Activated CD4-positive, alpha-beta T cell treated with anti-CD3 and anti-CD28 coated beads for 36 hours (primary cell): ENCODE measurements at places on chromosomes 7 and 10. TPM values are rescaled to one million over a fixed set of nuclear protein-coding genes. Genes with fewer than 3 reads are reported as not detected.

The SEPHS1 gene
- total RNA-seq, result 74.5 TPM

The RBP3 gene
- total RNA-seq, result not detected

The KCNIP2 gene
- total RNA-seq, result 2.7 TPM

The NKX2-3 gene
- total RNA-seq, result not detected

The ADCY1 gene
- total RNA-seq, result 1.2 TPM

The CDH23 gene
- total RNA-seq, result 1.6 TPM

The NPSR1 gene
- not detected for total RNA-seq

The ACHE gene
- total RNA-seq, result 0.09 TPM

The PPP1R3C gene
- total RNA-seq, result 0.71 TPM

The TNS3 gene
- total RNA-seq, result 0.11 TPM

The CFAP58 gene
- total RNA-seq, result 0.60 TPM

GRCh38 chr10:119420950-119421875 lies 121.3 kb downstream of the RGS10 start:
- DNase-seq, result no peak

GRCh38 chr7:36522453-36523007 lies 132.9 kb downstream of the ANLN start:
- DNase-seq, result no peak

DNA sequence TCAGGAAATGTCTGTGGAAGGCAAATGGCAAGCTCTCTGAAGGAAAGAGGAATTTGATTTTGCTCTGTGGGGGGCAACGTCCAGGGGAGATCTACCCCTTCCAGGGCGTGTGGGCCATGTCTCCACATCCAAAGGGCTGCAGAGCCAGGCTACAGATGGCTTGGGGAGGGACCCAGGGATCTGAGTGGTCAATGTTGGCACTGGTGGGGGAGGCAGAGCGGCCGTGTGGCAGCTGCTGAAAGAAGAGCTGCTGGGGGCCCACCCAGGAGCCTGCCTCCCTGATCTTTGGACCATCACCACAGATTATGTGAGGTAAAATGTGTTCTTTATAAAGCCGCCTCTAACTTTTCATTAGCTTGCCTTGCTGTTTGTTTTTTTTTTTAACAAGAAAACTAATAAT lies 144.1 kb downstream of the HERPUD2 start:
- DNase-seq, result no peak

GRCh38 chr7:151082141-151083070 lies 887 bp downstream of the TMUB1 start:
- no peak for DNase-seq

DNA sequence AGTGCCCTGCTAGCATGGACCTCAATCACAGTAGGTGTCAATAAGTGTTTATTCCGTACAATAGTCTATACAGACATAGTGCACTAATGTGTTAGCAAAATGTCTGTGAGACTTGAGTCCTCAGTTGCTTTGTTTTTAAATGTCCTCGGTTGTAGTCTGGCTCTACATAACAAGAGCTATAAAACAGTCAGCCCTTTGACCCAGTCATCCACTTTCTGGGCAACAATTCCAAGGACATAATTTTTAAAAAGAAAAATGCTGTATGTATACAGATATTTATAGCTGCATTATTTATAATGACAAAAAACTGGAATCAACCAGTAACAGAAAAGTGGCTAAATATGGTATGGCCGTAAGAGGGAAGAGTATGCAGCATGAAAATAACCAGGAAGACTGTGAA lies 2.8 kb upstream of the PDLIM1 start:
- no peak for DNase-seq

- no peak for DNase-seq
Measured at GRCh38 chr10:69320521-69320920, 42.2 kb downstream of the HK1 start.

DNA sequence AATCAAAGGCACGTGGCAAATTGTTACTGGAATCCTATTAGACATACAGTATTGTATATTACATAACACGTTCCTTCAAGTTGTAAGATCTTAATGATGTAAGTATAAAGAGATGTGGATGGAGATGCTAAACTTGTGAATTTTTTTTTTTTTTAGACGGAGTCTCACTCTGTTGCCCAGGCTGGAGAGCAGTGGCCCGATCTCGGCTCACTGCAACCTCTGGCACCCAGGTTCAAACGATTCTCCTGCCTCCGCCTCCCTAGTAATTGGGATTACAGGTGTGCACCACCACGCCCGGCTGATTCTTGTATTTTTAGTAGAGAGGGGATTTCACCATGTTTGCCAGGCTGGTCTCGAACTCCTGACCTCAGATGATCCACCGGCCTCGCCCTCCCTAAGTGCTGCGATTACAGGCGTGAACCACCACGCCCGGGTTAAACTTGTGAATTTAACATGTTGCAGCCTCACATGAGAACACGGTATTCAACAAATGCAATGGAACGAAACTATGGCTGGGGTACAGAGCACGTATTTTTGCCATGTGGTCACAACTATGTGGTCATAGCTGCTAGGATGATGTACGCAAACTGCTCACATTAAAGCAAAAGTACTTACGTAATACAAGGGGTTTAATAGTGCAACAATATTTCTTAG lies 818 bp upstream of the SUPV3L1 start:
- peak; percentile 44 for DNase-seq

DNA sequence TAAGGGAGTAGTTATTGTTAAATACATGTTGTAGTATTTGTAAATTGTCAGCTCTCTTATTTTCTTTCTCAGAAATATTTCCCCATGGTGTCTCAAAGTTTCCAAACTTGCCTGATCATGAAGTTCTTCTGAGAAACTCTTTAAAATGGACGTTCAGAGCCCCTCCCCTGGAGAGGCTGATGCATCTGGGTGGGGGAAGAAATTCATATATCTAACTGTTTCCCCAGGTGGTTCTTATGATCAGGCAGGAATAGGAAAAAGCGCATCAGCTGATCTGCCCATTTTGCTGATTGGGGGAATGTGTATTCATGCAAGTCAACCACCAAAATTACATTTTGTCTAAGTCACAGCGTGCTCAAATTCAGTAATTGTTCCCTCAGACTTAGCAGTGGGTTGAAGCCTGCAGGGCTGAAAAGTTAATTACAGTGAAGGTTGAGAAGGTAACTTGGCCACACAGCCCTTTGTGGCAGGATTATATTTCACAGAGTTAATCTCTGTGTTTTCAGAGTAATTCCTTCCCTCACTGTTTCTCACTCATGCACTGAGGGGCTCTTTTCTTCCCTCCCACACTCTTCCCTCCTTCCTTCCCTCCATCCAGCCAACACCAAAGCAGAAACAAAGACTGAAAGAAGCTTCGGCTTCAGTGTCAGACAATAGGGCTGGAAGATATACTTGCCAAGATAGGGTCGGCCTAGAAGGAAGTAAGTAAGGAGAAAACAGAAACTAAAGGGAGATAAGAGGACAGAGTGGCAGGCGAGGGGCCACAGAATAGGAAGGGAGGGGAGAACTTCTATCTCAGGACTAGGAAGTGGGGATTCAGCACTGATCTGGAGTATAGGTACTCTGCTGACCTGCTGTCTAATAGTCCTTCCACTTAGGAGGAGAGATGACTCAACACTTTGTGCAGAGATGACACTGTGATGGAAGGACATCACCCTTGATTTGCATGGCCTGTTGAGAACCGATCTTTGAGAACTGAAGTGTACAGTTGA lies 50.5 kb upstream of the STARD3NL start:
- no peak for DNase-seq

DNA sequence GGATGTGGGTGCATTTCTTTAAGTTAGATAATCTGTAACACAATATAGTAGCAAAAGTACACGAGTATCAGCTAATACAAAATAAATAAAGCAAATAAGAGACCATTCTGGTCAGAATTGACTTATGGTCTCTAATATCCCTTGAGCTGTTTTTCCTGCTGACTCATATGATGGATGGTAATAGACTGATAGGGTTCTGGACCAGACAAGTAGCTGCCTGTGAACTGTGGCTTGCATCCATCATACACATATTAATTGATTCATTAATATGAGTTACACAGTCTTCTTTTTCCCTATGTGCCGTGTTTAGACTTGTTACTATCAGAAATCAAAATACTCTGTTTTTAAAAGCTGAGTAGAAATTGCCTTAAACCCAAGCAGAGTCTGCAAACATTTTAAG lies 762.8 kb downstream of the GATA3 start:
- no peak for DNase-seq

DNA sequence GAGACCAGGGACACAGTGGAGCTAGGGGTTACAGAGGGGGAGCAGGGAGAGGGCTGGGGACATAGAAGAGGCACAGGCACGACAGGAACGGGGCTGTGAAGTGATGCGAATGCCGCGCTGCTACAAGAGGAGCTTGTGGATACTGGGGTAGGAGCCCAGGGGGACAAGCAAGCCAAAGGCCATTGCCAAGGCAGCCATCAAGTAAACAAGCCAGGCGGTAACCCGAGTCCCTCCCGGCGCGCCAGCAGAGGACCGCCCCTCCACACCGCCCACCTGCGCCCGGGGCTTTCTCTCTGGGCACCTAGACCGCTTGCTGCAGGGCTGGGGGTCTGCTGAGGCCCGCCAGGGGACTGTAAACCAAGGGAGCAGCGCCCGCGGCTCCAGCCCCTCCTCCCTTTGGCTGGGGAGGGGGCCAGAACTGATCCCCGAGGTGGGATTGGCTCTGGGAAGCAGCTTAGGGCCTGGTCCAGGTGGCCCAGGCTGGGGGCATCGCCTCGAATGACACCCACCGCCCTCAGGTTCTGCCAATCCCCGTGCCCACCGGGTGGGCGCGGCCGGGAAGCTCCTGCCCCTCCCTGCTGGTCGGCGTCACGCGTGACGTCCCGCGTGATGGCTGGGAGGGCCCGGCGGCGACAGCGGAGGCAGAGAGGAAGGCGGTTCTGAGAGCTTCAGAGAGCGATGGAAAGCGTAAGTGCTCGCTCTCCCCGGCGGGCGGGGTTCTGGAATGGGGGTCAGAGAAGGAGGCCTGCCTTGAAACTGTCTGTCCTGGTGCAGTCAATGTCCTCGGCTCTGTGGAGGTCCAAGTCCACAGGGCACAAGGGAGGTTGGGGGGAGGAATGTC lies 982 bp downstream of the SFXN3 start:
- DNase-seq, result peak; percentile 85

DNA sequence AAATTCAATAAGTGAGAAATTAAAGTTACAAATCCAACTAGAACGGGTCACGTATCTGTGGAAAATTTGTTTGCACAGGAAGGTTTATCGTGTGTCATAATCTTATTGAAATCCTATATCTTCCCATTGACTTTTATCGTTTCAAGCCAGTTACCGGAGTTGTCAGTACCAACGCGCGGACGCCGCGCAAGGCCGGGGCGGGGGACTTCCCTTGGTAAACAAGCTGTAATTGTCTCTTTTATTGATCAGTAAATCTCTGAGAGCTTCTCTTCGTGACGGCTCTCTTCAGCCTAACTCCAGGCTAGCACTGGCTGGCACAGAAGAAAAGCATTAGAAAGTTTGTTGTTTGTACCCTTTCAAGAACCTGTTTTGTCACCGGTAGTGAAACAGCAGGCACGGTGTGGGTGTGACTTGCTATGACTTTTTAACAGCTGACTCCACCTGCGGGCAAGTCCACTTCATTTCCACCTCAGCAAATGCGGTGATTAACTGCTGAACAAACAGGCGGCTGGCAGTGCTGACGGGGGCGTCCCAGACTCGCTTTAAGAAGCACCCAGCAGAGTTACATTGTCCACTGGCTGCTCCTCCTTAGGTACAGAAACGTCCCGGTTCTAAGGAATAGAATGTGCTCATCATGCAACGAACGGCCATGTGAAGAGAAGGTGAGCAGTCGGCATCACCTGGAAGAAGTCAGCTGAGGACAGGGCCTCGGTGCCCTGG lies 215.8 kb downstream of the MAD1L1 start:
- DNase-seq, result peak; percentile 34

GRCh38 chr7:97771576-97771975 lies 39.7 kb downstream of the TAC1 start:
- no peak for DNase-seq

- DNase-seq, result peak; percentile 80
Measured at GRCh38 chr10:43202224-43202656, 64.0 kb downstream of the CSGALNACT2 start.

- no peak for DNase-seq
Measured at GRCh38 chr10:110629680-110630191, 14.4 kb upstream of the RBM20 start.

DNA sequence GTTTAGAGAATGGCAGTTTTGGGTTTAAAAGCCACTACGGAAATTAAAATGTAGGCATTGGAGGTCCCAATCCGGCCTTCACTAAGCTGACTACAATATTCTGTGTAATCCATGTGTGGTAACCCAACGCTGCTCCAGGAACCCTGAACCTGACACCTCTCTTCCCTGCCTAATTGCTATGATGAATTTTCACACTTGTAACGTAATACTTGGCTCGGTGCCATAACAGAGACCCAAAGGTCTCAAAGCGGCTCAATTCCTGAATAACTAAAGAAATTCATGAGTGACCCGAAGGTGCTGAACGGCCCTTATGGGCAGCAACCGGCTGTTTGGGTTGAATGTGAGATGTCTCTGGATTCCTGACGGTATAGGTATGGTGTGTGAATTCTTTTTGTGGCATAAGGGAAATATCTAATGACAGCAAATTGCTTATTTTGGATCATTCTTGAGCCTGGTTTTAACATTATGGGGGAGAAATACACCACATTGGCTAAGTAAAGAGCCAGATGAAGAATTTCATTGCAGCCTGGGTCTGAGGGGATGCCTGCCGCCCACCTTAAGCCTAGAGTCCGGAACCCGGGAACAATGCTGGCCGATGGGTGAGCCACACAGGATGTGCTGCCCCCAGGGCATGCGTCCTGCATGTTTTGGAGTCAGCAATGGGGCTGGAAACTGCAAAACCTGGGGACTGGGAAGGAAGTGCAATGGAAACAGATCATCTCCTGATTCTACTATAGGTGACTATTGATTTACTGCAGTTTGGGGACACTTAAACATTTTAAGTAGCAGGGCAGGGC lies 69.7 kb upstream of the FZD8 start:
- no peak for DNase-seq

DNA sequence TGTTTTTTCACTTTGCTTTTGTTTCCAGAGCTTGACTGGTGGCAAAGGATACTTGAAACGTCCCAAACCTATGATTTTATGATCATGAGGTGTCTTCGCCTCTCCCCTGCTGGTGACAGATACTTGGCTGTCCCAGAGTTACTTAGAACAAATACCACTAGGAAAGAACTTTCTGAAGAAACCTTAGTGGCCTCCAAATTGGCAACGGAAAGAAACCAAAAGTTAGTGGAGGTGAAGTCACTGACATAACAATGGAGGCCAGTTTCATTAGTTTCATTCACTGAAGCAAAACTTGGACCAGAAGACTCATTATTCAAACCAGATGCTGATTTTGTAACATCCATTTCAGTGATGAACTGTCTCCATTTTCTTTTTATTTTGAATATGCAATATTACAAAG lies 68.6 kb downstream of the JAZF1 start:
- DNase-seq, result no peak

DNA sequence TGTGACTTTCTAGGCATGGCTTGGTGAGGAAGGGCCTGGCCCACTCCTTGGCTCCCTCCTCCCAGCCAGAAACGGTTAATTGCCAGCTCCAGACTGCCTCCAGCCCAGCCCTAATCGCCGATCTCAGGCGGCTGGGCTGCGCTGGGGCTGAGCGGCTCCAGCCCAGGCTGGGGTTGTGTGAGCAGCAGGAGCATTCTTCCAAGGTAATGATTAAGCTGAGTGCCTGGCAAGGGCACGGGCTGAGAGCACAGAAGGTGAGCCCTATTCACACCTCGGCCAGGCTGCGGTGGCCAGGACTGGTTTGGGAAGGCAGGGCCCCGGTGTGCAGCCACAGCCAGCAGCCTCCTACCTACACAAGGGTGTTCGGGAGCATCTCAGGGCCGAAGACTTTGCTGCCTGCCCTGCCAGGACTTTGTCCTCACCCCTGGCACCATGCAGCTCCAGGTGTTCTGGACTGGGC lies at the start of gene TMEM72:
Gene TMEM72, plus strand, starts transcription at position 257 of the 460 bp plus-strand sequence. Its CDS starts 176 bp downstream, at position 433.
- no peak for DNase-seq

GRCh38 chr7:133948588-133948987 lies 178.6 kb upstream of the LRGUK start:
- no peak for DNase-seq

GRCh38 chr10:60962946-60963345 lies 19.0 kb upstream of the RHOBTB1 start:
- DNase-seq, result no peak
